NCI-H1417 (cell line): ENCODE measurements at places on chromosomes 5 and 9.

- no peak for DNase-seq
These were observed 943 bp downstream of the STING1 start for GRCh38 chr5:139481580-139482049.

- DNase-seq: peak; percentile 28
These were observed 668 bp downstream of the ETF1 start for GRCh38 chr5:138542180-138542955.

DNA sequence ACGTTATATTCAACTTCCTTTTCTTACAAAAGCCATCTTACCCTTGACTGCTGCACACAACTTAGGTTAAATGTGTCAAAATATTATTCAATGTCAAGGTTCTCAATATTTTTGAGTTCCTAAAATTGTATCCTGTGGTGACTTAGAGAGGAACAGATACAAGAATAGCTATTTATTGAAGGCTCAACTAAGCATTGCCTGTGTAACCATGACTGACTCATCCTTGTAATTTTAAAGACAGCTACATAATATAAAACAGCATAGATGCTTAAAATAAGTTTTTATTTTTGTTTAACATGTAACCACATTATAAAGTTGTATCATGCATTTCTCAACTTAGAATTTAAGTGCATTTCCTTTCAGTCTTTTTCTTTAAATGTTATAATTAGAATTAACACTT, 312.9 kb upstream of the RGMB start:
- no peak for DNase-seq

- no peak for DNase-seq
These were observed 168.0 kb upstream of the RGMB start for GRCh38 chr5:98605426-98605825.

GRCh38 chr9:71857159-71857558, 53.8 kb downstream of the ABHD17B start:
- no peak for DNase-seq

GRCh38 chr5:152274224-152274623, 130.9 kb downstream of the NMUR2 start:
- no peak for DNase-seq

GRCh38 chr5:17269201-17269600, 51.8 kb downstream of the BASP1 start:
- no peak for DNase-seq

- DNase-seq: no peak
These were observed 288.5 kb upstream of the ANKH start for GRCh38 chr5:15160091-15160490.

DNA sequence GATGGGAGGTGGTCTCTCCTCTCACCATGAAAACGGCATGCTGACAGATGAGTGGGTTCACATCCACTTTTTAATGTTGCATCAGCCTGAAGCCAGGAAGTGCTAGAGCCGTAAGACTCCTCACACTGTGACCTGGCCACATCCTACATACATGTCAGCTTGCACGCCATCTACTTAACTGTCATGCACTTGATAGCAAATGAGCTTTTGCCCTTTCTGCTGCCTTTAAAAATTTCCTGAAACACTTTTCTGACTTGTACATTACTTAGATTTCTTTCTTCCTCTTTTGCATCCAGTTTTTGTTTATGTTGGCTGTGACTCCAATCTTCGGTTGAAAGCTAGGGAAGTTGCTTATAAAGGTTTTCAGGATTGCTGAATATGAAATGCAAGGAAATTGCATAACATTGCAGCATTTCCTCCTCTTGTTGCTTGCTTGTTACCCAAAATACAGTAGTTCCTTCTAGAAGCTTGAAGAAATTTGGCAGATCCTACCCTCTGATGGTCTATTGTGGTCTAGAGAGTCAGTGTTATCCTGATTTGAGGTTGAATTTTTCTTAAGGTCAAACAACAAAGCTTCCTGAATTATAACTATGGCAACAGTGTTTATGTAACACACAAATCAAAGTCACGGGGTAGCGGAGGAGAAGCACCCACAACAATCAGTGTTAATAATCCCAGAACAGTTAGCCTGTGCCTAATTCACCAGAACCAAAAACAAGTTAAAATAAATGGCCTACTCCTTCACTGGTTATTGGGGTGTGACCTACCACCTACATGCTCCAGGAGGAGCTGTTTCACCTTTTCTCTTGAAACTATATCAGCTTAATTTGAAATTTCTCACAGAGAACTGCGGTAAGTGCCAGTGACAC, 232.5 kb downstream of the ARHGAP26 start:
- peak; percentile 41 for DNase-seq

- DNase-seq: peak; percentile 62
These were observed 131.5 kb downstream of the AGTPBP1 start for GRCh38 chr9:85610074-85610860.

DNA sequence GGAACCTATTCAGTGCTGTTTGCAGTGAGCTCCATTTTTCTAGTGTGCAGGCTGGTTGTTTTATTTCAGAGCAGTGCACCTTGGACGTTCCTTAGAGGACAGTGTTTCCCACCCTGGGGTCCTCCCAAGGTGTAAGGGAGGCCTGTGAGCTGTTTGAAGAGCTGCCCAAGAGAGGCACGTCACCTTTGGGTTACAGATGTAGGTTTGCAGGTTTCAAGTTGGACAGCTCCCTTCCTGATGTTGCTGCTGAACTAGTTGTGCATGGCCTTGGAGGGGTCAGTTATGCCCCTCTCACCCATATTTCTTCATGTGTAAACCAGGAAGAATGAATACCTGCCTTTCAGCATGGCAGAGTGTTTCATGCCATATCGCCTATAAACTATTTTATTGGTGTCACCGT, 34.7 kb upstream of the POMT1 start:
- no peak for DNase-seq

DNA sequence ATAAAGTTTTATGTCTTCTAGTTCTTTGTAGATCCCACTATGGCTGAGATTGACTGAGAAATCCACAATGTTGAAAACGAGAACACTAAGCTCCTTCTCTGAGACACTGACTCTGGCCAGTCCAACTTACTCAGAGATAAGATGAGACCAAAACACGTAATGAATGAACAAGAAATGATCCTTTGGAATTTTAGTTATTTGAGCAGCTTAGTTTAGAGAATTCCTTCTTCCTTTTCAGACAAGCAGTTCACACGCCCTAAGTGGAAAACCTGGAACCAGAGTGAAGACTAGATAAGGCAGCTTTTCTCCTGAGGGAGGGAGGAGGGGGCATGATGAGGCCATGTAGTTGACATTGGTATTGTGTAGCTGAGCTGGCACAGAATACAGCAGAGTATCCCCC, 139.6 kb downstream of the GABRB2 start:
- DNase-seq: no peak

GRCh38 chr5:107500840-107501239, 169.9 kb downstream of the EFNA5 start:
- DNase-seq: no peak

DNA sequence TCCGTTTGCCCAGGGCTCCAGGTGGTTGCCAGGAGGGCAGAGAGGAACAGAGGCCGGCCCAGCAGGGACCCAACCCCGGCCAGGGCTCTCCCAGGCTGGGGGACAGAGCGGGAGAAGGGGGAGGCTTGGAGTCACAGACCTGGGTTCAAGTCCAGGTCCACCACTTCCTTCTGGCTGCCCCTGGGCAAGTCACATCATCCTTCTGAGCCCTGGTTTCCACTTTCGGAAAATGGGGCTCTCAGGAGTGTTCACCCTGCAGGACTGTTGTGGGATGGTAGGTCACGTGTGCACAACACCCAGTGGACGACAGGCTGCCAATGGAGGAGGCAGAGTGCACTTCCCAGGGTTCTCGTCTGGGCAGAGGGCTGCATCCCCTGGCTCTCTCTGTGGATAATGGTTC, 245.4 kb downstream of the PBX3 start:
- no peak for DNase-seq

DNA sequence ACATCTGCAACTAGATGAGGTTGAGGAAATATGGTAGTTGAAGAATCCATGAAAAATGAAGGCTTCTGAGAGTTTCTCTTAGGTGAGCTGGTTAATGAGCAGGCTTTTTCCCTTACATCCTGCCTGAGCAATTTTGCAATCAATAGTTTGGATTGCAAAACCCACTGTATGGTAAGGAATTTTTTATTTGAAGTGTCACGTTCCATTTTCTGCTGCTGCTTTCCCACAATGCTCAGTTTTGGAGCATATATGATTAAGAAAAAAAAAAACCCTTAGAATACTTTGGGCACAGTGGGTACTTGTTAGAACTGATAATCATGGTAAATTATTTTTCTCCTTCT, 144.2 kb downstream of the PCSK1 start:
- DNase-seq: no peak

GRCh38 chr5:124920909-124921666, 174.6 kb upstream of the ZNF608 start:
- DNase-seq: no peak

DNA sequence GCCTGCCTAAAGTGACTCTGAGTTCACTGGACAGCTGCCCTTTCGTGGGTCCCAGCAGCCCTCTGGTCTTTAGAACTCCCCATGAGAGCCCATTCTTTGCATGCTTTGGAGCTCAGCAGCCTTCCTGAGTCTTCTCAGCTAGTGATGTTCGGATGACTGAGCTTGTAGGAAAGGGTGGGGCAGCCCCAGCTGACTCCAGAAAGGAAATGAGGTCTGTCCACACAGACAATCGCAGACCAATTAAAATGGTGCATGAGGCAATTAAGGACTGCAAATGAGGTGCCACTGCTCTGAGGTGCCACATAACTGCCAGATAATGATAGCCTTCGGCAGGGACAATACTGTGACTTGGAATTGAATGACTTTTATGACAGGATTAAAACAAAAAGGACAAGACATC, 25.4 kb upstream of the TOMM5 start:
- DNase-seq: no peak

GRCh38 chr5:35617435-35618303, at the start of gene SPEF2:
Gene SPEF2 (plus strand): TSS chr5:35617863. CDS start chr5:35617998, 135 bp downstream.
- peak; percentile 94 for DNase-seq

GRCh38 chr5:108625654-108626053, 122.0 kb upstream of the FER start:
- no peak for DNase-seq

GRCh38 chr5:6003040-6003825, 375.1 kb downstream of the MED10 start:
- DNase-seq: no peak

GRCh38 chr5:40679913-40680681, at the start of gene PTGER4:
Gene PTGER4 (plus strand): TSS chr5:40679915. CDS start chr5:40680994, 1,079 bp downstream.
- no peak for DNase-seq

DNA sequence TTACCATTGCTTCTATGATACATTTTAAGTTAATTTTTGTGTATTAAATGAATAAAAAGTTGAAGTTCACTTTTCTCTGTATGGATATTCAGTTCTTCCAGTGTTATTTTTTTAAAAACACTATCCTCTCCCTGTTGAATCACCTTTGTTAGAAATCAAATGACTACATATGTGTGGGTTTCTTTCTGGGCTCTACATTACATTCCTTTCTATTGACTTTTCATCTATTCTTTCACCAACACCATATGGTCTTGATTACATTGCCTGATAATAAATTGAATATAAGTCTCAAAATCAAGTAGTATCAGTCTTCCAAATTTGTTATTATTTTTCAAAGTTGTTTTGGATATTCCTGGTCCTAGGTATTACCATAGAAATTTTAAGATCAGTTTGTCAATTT, 7.3 kb upstream of the RASEF start:
- no peak for DNase-seq

GRCh38 chr9:133260334-133261102, 14.5 kb downstream of the ABO start:
- DNase-seq: no peak

- DNase-seq: no peak
These were observed 362.7 kb upstream of the ADAMTS16 start for GRCh38 chr5:4777435-4777834.

DNA sequence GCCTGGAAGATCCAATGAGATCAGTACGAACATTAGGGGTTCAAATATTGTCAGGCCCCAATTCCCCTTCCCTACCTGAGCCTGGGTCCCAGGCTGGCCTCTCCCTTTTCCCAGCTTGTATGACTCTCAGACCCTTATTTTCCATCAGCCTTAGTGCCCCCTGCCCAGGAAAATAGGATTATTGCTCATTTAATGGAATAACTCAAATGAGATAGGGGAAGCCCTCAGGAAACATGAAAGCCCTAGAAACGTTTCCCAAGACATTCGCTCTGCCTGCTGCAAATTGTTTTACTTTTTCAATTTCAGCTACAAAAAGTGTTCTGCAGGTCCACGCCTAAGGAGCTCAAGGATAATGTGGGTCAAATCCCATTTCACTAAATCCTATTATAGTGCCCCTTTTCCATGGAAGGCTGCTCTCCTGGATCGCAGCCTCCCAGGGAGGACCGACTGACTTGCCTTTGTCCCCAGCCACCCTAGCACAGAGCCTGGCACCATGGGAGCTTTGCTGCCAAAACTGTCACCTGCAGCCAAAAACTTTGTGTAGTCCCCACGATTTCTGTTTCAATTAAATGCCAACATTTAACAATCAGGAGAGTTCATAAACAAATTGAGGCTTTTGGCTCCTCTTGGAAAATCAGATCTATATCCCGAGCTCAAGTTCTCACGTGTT, 46.9 kb downstream of the THOC3 start:
- no peak for DNase-seq

DNA sequence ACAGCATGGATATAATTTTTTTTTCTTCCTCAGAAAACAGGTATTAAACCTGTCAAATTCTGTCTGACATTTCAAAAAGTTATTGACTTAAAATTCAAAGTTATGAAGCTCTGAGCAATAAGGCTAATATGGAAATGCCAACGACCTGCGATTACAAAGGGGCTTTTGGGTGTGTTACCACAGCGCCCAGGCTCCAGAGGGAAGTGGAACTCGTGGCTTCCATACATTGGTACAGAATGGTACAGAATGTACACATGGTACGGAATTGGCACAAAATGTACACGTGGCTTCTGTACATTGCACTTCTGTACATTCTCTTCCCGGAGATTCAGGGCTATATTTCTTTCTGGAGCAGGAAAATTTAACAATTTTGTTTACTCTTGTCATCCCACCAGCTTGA, 225.1 kb upstream of the TBCA start:
- no peak for DNase-seq

DNA sequence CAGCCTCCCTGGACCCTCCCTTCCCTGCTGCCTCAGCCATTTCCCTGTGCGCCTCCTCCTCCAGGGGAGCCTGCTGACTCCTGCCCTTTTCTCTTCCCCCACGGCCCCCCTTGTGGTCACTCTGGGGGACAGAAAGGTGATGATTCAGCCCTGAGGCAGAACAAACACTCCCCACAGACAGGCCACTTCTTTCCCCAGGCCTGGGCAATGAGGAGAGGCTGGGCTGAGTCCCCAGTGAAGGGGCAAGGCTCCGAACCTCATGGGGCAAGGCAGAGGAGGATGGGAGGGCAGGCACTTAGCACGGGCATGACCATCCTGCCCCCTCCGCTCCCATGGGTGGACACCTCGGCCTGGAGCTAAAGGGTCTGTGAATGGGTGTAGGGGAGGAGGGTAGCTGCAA, 21.0 kb downstream of the CSF1R start:
- DNase-seq: no peak

DNA sequence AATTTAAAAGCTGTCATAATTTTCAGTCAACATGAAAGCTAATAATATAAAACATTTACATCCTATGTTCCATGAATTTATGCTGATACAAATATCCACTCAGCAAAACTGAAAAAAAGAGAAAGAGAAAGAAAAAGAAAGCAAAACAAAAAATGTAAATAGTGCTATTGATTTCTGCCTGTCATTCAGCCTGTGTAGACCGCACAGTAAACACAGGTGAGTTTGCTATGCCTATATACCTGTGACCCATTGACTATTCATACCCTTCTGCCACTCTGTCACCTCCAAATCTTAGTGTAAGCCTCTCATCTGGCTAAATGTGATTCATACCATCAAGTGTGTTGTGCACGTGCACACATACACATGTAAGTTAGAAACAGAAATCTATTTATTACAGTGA, 359.0 kb upstream of the RORB start:
- no peak for DNase-seq
